ENCODE measurements at places on chromosomes 5 and 9.

- no peak for DNase-seq
Observed at GRCh38 chr5:121741156-121741555, 110.5 kb upstream of the FTMT start.

- no peak for DNase-seq
Observed at GRCh38 chr5:173806270-173807035, 81.7 kb upstream of the CPEB4 start.

GRCh38 chr9:35907711-35908503 lies 1.4 kb upstream of the SPAAR start:
- no peak for DNase-seq

- DNase-seq = no peak
Observed at GRCh38 chr9:133581011-133581410, 28.2 kb downstream of the FAM163B start.

DNA sequence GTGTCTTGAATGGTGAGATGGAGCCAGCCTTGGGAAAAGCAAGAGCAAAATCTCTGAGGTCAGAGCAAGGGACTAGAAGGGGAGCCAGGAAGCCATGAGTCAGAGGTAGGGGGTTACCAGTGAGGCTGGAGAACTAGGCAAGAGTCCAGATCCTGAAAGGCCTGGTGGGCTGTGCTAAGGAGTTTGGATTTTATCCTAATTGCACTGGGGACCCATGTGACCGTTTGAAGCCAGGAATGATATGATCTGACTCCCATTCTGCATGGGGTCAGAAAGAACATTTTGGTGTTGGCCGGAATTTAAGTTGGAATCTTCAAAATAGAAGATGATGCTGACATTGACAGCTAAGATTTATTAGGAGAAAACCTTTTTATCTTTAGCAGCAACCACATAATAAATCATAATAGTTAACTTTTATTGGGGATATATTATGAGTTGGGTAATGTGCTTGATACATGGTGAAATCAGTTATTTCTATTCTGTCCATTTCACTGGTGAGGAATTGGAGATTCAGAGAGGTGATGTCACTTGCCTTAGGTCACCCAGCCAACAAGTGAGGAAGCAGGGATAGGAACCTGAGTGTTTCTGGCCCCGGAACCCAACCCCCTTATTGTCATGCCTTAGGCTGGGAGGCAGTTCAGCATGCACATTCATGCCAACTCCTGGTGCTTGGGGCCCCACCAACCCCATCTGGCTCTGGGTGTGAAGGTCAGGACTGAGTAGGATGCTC lies 61.5 kb upstream of the RARS1 start:
- DNase-seq = no peak

- DNase-seq = no peak
Observed at GRCh38 chr9:6184749-6185645, 30.6 kb upstream of the IL33 start.

DNA sequence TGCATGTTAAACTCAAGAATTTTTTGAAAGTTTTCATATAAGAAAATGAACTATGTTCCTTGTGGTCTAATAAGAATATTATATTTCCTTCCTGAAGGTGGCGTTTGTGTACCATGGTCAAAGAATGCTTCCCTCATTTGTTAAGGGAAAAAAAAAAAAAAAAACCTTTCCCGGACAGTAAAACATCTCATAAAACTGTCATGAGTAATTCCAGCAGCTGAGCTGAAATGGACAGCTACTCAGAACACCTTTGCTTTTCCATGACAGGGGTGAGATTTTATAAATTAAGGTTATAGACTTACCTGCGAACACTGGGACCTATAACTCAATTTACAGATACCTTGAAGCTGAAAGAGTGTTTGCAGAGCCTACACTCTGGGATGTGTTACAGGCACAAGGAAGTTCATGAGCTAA lies 113.2 kb upstream of the RANBP3L start:
- DNase-seq = no peak

DNA sequence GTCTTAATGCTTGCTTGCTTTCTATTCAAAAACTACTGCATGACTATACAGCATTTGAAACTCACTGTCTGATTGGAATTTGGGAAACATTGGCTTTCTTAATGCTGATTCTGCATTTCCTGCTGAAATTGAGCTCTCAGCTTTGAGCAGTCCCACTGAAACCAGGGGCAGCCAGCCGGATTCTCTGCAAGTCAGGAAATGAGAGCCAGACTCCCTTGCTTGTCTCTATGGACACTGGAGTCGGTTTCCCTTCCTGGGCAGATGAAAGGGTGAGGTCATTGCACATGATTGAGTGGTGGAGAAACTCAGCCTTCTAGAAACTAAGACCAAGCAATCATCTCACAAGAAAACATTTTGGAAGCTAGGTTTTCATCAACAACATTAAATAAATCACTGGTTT lies 119.7 kb upstream of the SPATA31C2 start:
- DNase-seq = no peak

DNA sequence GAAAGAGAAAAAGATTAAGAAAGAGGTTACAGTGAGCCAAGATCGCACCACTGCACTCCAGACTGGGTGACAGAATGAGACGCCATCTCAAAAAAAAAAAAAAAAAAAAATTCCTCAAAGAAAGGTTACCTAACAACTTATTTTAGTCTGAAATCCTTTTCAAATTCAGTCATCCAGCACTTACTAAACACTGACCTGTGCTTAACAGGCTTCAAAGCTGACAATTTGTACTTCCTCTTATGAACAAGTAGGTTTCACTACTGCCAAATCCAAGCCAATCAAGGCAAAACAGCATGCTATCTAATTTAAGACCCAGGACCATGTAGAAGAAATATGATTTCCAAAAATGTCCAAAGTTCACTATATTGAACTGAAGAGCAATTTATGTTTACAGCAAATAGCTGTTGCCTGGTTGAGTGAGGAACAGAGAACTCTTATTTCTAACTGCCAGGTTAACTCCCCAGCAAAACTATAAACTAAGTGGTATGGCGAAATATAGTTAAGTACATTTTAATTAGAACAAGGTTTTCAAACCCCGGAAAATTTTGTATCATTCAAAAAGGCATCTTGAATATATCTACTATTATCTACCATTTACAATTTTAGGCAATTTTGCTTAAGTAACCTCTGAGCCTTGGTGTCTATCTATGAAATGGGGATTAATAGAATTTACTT lies 13.4 kb downstream of the PWWP2A start:
- no peak for DNase-seq

- DNase-seq = no peak
Observed at GRCh38 chr5:28809811-28810750, 1771.7 kb upstream of the CDH9 start.

- no peak for DNase-seq
Observed at GRCh38 chr9:121253162-121253561, 14.8 kb upstream of the GSN start.

- peak; percentile 2 for DNase-seq
Observed at GRCh38 chr9:123225374-123225813, 43.0 kb downstream of the STRBP start.

DNA sequence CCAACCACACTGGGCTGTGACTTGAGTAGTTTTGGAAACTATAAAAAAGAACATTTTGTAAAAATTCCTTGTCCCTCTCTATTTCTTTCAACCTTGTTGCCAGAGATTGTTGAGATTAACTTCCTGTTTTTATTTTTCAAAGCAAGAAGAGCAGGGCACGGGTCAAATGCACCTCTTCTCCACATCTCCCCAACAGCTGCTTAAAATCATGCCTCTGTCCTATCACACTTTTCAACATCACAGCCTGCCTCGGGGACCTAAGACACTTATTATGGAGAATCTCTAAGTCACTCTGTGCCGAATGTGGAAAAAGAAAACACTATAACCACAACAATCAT lies 280.3 kb upstream of the TNC start:
- no peak for DNase-seq

- no peak for DNase-seq
Observed at GRCh38 chr5:125348221-125348692, 601.8 kb upstream of the ZNF608 start.

- DNase-seq = no peak
Observed at GRCh38 chr5:54361691-54362411, 51.5 kb upstream of the ARL15 start.

DNA sequence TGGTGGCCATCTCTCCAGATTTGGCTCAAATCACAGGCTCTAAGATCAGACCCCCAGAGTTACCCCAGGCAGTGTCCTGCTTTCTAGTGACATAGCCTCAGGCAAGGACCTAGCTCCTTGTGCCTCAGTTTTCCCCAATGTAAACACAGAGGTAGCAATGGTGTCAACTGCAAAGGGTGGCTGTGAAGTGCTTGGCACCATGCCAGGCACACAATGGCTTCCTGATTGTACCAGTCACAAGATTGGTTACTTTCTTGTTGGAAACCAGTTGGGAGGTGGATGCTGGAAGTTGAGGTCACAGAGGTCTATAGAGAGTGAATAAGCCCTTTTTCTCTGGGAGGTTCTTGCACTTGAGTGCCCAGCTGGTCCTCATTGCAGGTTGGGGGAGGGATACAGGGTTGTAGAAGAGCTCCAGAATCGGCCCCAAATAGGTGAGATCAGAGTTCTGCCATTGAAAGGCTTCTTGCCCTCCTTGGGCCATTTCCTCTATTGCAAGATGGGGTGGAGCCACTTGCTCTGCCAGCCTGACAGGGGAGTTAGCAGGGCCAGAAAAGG lies 2.3 kb downstream of the STKLD1 start:
- no peak for DNase-seq

GRCh38 chr9:5452286-5452609 lies 1.9 kb downstream of the CD274 start:
- DNase-seq = no peak

Measured in T follicular helper cell (primary cell).